ENCODE measurements at places on chromosomes 6 and 20.

DNA sequence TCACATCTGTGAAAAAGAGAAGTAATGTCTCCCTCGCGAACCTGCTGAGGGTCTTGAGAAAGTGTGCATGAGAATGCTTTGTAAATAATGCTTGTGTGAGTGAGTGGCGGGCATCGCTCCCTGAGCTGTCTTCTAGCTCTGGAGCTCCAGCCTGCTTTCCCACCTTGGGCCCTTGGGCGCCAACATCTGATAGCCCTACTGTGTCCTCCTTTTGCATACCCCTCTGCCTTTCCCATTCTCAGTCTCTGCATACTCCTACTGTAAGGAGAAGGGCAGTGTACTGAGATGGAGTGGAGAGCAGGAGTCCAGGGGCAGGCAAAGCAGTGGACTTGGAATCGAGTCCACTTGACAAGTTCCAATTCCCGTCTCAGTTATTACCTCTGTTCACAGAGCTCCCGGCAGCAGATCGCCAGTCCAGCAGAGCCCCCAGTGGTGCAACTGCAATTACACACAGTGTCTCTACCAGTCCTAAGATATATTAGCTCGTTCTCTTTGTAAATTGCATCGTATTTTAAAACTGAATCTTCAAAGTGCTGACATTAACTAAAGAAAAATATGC lies 847 bp upstream of the NCR2 start:
- DNase-seq, result no peak

DNA sequence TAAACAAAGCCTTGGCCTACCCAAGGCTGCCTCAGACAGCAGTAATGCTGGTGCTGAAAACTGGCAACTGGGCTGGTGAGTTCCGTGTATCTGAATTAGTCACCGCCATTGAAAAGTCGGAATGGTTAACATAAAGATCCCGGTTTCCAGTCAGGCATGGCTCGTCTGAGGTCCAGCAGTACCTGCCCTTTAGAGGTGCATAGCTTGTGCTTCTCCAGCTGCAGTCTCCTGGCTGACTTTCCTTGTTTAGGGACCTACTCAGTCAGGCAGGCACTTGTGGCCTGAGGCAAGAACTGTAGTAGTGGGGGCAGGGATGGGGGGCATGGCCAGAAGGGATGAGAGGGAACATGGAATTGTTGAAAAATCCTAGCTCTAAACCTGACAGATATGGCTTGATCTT lies 101.6 kb downstream of the FYN start:
- no peak for DNase-seq

- DNase-seq, result no peak
These were observed 296.1 kb upstream of the FOXQ1 start for GRCh38 chr6:1015825-1016224.

DNA sequence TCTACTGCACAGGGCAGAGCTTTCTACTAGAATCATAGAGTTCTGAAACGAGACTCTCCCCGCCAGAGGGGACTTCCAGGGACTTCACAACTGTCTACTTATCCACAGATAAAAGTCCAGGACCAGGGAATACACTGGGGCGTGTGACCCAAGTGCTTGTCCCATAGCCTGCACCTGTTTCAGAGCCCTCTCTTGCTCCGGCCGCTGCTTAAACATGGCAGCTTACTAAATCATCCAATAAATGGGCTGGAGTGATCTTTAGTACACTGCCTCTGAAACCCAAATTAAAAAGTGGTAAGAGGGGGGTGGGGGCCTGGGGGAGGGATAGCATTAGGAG lies 8.9 kb upstream of the RAB44 start:
- DNase-seq, result no peak
